Epithelial cell of proximal tubule (primary cell): ENCODE measurements at places on chromosomes 16 and 17.

- no peak for DNase-seq
These were observed 13.2 kb downstream of the RAB40B start for GRCh38 chr17:82685291-82685690.

DNA sequence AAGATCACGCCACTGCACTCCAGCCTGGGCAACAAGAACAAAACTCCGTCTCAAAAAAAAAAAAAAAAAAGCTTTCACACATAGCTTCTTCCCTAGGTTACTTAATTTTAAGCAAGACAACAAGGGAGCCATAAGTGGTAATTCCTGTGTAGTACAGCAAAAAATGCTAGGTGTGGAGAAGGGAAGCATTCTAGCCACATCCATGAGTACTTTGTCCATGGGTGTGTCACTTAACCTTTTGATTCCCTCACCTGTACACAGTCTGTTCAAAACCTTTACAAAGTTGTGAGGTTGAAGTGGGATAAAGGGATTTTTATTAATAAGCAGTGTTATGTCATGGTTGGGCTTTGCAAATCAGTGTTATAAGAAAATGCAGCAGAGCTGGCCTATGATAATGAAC lies 4.5 kb downstream of the NME2 start:
- DNase-seq, result no peak

DNA sequence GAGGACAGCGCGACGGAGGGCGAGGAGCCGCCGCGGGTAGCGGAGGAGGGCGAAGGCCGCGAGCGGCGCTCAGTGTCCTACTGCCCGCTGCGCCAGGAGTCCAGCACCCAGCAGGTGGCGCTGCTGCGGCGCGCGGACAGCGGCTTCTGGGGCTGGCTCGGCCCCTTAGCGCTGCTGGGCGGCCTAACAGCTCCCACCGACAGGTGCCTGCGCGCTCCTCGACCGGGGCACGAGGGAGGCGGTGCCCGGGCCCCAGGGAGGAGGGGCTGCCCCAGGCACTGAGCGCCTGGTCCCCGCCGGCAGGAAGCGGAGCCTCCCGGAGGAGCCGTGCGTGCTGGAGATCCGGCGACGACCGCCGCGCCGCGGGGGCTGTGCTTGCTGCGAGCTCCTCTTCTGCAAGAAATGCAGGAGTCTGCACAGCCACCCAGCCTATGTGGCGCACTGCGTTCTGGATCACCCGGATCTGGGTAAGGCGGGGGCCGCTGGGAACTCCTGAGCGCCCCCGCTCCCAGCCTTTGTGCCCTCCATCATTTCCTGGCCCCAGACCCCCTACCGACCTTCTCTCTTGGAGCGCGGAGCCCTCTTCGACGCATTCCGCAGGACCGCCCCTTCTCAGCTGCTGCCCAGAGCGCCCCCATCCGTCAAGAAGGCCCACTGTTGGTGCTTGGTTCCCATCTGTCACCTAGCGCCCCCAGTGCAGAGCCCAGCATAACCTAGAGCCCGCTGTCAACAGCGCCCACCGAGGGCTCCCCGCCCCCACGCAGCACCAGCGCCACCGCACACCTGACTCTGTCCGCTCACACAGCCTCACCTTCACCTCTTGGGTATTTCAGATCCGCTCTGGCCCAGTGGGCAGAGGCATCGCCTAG lies 3.7 kb downstream of the C17orf50 start:
- no peak for DNase-seq

DNA sequence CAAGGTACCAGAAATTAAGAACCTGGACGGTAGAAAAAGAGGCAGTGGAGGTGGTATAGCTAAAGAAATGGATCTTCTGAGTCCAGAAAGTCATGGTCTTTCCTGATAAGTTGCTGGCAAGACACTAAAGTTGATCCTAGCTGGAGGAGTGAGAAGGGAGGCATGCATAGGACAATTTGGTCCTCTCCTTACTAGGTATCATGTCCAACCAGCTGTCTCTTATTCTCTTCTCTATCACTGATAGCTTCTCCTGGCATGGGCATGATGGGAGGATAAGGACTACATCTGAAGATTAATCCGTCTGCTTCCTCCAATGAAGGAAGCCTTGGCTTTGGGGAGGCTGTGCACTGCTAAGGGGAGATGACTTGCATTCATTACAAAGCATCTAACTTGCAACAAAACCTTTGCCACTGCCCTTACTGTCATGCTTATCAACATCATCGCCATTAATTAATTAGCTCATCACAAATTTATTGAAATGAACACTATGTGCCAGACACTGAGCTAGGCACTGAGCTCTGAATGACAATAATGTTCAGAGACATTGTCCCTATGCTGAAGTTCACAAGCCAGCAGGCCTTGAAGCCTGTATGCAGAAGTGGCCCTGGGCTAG lies 3.1 kb upstream of the FAM117A start:
- no peak for DNase-seq

- no peak for DNase-seq
These were observed 121.5 kb downstream of the STXBP4 start for GRCh38 chr17:55090079-55090492.

GRCh38 chr16:83785455-83785854 lies 22.3 kb upstream of the HSBP1 start:
- no peak for DNase-seq

GRCh38 chr17:79009397-79010303 lies at the start of gene CANT1:
Gene CANT1, minus strand, starts transcription at chr17:79009764. Its CDS starts 12,142 bp downstream, at chr17:78997622.
- DNase-seq, result no peak

DNA sequence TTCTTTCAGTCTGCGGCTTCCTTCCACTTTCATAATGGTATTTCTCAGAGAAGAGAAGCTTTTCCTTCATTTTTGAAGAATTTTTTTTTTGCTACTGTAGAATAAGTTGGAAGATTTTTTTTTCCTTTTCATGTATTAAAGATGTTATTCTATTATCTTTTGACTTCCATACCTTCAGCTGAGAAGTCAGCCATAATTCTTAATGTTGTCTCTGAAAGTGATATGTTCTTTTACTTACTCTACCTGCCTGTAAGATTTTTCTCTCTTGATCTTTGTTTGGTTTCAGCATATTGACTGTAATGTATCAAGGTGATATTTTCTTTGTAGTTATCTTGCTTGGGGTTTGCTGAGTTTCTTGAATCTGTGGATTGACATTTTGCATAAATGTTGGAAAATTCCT lies 143.5 kb upstream of the TOX3 start:
- DNase-seq, result no peak

- DNase-seq, result no peak
These were observed 196.6 kb downstream of the RBFOX3 start for GRCh38 chr17:79414063-79414792.

GRCh38 chr16:68676113-68676860 lies 31.2 kb downstream of the CDH3 start:
- no peak for DNase-seq

- no peak for DNase-seq
These were observed 200.6 kb downstream of the XYLT1 start for GRCh38 chr16:17270111-17270510.

GRCh38 chr16:4318451-4318910 lies 2.6 kb downstream of the GLIS2 start:
- DNase-seq, result no peak

DNA sequence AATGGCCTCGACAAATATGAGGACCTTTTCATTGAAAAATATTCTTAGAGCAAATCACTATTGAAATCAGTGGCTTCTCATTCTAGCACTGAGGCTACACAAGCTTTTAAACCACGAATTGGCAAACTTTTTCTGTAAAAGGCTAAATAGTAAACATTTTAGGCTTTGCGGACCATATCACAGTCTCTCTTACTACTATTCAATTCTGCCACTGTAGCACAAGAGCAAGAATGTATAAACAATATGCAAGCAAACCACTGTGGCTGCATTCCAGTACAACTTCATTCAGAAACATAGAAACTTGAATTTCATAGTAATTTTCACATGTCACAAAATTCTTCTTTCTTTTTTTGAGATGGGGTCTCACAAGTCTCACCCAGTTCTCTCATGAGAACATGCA lies 49.1 kb downstream of the PHLPP2 start:
- DNase-seq, result no peak

DNA sequence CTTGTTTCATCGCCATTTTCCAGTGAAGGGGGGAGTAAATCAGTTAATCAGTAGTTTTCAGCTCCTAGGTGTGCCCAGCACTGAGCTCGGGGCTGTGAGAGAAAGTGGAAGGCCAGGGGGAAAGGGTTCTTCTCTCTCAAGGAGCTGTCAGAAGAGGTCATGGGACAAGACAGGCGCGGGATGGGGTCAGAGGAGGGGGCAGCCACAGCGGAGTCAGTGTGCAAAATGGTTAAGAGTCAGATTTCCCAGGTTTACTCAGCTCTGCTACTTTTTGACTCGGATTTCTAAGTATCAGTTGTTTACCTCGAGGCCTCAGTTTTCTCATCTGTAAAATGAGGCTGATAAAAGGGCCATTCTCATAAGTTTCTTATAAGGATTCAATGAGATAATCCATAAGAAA lies 4.3 kb upstream of the XYLT1 start:
- DNase-seq, result no peak

DNA sequence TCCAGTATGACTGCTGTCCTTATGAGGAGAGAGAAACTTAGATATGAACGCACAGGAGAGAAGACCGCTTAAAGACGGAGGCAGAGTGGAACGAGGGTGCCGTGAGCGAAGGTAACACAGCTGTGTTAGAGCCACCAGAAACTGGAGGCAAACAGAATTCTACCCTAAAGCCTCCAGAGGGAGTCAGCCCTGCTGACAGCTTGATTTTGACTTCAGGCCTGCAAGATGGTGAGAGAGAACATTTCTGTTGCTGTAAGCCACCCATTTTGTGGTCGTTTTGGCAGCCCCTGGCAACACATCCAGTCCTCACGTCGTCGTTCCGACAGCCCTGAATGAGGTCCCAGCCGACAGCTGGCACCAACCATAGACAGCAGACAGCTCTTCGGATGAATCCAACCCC lies 2.8 kb upstream of the SPATA2L start:
- DNase-seq, result no peak

DNA sequence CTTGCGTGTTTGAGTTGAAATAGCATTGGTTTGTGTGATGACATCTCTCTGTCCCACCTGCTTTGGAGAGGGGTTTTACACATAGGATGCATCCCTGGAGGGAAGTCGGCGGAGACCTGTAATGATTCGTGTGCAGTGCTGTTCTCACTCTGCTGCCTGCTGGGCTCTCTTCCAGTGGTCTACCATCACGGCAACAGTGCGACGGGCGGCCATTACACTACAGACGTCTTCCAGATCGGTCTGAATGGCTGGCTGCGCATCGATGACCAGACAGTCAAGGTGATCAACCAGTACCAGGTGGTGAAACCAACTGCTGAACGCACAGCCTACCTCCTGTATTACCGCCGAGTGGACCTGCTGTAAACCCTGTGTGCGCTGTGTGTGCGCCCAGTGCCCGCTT lies 41.1 kb upstream of the CRISPLD2 start:
- DNase-seq, result no peak

- no peak for DNase-seq
These were observed 19.5 kb downstream of the MARVELD3 start for GRCh38 chr16:71645450-71645849.

- peak; percentile 32 for DNase-seq
These were observed 1.5 kb downstream of the FLCN start for GRCh38 chr17:17235212-17236174.

- DNase-seq, result no peak
These were observed 49.6 kb downstream of the MRC2 start for GRCh38 chr17:62676952-62677596.

- DNase-seq, result no peak
These were observed 154.6 kb downstream of the CMIP start for GRCh38 chr16:81599034-81599744.

DNA sequence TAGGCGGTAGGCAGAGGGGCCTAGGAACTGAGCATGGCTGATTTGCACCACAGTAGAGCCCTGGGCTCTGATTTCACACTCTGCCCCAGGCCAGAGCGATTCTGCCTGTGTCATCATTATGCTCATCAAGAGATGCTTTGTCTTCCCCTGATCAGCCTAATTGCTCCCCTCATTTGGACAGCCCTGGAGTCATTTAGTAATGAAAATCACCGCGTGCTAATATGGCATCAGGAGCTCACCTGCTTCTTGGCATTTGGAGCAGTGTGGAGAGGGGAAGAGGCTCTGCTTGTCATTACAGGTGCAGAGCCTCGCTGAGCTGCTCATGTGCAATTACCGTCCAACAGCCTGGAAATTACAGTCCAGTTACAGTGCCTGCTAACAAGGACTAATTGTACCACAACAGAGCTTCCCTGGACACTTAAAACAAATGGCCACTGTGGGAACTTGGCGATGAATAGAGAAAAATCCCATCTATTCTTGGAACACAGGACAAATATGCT lies 157.1 kb upstream of the WSCD1 start:
- no peak for DNase-seq

GRCh38 chr16:88974916-88975215 lies 2.1 kb downstream of the CBFA2T3 start:
- no peak for DNase-seq

DNA sequence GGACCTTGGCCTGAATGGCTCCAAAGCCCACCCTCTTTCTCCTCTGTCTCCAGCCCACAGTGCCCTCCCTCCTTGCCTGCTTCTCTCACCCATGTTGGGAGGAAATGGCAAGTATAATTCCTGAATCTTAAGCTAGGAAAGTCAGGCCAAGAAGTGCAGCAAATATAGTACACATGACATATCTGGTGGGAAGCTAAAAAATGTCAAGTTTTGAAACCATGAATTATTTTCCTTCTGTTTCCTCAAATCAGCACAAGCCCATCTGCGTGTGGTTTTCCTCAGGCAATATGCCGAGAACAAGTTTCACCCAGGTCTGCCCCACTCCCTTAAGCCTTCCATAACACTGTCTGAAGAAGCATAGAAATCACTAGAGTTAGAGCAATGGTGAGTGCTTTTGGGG lies 502.8 kb upstream of the CDH11 start:
- DNase-seq, result no peak

GRCh38 chr16:85137323-85138072 lies 25.2 kb upstream of the CIBAR2 start:
- DNase-seq, result no peak

GRCh38 chr17:79109584-79109983 lies 35.0 kb downstream of the ENGASE start:
- DNase-seq, result no peak

- no peak for DNase-seq
These were observed 18.2 kb downstream of the DNAH17 start for GRCh38 chr17:78558989-78559388.

DNA sequence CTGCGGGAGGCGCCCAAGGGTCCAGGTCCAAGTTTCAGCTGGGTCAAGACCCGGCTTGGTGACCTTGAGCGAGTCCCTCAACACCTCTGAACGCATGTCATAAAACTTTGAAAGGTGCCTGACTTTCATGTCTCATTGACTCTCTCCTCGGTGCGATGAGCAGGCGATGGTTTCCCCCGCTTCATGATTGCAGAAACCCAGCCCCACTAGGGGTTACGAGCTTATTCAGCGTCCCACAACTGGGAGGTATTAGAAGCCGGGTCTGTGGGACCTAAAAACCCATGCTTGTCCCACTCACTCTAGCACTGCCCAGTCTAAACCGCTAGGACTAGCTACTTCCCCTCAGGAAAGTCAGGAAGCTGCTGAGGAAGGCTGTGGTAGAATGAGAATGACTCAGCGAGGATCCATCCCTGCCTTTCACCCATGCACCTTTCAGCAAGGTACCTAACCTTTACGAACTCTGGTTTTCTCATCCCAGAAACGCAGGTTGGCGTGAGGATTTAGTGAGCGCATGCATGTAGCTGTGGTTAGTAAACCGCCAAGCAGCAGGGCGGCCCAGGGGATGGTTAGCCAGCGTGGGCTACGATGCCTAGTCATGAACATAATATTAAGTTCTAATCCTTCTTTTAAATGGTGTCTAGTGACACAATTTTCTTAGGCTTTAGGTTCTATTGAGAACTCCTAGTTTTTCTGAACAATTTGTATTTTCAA lies 26.2 kb upstream of the RFFL start:
- no peak for DNase-seq
